Activated T-cell treated with anti-CD3 and anti-CD28 coated beads for 1 hour (primary cell): ENCODE measurements at places on chromosomes 2 and 18.

GRCh38 chr18:48335829-48336228, 73.4 kb downstream of the ZBTB7C start:
- DNase-seq: no peak

GRCh38 chr2:67701011-67701410, 303.9 kb downstream of the ETAA1 start:
- no peak for DNase-seq

DNA sequence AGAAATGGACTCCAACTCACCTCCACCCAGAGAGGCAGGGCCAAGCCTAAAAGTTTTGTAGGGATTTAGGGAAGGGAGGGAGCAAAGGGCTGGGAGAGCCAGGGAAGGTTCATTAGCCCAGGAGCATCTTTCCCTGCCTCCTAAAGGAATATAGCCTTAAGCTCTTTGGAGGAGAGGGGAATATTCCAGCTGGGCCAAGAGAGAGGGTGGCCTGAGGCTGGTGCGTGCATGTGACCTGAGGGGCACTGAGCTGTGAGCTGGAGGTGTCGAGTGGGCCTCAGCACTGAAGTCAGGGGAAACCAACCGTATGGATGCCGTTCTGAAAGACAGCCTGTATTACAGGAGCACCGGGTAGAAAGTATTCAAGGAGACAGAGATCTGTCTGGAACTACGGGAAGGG, 112.6 kb downstream of the KLHL29 start:
- no peak for DNase-seq

DNA sequence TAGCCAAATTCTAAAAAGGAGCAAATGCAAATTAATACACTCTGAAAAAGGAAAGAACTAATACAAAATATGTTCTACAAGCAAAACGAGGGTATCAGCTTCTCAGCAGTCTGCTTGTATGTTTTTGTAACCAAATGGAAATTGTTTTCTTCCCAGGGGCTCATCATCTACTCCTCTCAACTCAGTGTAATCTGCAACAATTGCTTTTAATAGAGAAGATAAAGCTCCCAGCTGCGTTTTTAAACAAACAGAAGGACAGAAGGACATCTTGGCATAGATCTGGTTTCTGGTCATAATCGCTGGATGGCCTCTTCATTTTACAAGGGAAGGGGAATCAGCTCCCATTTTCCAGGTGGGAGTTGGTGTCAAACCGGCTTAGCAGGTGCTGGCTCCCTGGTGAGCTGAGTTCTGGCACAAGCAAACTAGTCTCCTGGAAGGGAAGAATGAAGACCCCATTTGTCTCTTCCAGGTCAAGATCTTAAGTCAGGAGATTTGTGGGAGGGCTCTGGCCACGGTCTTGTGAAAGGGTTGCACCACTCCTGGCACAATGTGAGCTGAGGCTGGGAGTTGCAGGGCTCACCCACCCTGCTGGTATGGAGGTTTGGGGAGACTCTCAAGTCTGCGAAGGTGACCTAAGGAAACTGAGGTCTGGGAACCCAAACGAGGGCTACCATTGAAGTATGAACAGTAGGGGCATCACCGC, 41.6 kb downstream of the NPPC start:
- no peak for DNase-seq

GRCh38 chr2:209872675-209873074, 101.0 kb downstream of the UNC80 start:
- no peak for DNase-seq

- DNase-seq: no peak
These were observed 9.2 kb downstream of the D2HGDH start for GRCh38 chr2:241743620-241744019.
